OCI-LY7 (cell line): ENCODE measurements at places on chromosomes 5 and 9.
A peak's percentile ranks its signal among the peaks of the same experiment; 100 is the strongest.

GRCh38 chr5:158127536-158127935 is 268.6 kb upstream of the CLINT1 start:
- no peak for DNase-seq

DNA sequence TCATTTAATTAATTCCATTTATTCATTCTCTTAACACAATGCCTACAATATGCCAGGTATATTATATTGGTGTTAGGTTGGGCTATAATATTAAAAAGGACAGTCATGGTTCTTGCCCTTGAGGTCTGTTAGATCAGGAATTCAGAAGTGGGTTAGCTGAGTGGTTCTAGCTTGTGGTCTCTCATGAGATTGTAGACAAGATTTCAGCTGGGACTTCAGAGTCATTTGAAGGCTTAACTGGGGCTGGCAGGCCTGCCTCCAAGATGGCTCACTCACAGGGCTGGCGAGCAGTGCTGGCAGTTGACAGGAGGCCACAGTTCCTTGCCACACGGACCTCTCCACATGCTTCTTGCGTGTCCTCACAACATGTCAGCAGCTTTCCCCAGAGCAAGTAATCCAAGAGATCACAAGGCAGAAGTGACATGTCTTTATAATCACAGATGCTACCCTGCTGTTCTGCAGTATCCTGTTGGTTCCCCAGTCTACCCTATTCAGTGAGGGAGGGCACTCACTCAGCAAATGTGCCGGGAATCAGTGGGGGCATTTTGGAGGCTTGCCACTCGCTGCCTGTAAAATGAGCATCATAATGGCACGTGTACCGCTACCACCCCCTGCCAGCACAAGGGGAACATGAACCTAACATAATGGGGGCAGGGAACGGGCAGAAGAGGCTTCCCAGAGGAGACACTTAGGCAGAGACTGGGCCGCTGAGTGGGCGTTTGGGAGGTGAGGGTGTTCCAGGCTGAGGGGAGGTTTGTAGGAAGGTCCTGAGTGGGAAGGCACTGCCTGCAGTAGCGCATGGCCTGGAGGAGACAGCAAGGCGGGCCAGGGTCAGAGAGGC is 70.0 kb downstream of the EXOSC2 start:
- DNase-seq = no peak

- DNase-seq = no peak
These were observed 235.0 kb upstream of the NFIL3 start for GRCh38 chr9:91658513-91659105.

DNA sequence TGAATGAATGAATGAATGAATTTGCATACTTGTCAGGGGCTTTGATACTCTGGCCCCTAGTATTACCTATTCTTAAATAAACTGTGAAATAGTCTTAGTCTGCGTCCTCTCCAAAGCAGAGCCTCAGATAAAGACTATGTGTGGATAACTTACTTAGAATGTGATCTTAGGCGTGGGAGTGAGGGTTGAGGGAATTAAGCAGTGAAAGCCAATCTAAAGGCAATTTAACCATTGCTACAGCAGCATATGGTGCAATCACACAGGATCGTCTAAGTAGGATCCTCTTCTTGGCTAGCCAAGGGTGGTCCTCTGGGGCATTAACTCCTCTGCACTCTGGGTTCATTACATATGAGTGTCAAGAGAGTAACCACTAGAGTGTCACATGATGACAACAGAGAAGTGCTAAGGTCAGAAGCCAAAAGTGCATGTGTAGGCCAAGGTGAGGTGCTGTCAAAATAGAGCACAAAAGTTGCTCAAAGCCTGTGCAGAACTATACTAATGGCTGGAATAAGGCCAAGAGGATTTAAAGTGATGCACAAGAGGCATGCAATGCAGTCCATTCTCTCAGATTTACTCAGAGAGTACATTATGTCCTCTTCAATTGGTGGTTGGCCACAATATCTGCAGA is 274.4 kb upstream of the SEMA6A start:
- no peak for DNase-seq

GRCh38 chr9:130191749-130192120 is 19.5 kb downstream of the NCS1 start:
- no peak for DNase-seq

GRCh38 chr9:86035827-86036440 is 63.4 kb downstream of the GOLM1 start:
- no peak for DNase-seq

DNA sequence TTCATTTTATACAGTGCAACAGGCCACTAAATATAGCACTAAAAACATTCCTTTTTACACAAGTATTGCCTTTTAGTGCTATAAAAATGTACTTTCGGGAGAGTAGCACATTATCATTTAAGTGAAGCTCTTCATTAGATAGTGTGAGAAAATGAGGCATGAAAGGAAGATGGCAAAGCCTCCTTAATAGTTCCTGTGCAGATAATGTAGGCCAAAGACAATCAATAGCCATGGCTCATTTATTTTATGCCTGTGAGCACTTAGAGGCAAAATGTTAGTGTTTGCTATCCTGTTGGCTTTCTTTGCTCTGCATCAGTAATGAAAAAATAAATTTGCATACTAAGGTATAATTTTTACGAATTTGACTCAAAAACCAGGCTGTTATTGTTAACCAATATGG is 929.5 kb upstream of the C9orf72 start:
- no peak for DNase-seq

GRCh38 chr5:10860645-10861422 is 99.8 kb upstream of the DAP start:
- no peak for DNase-seq

DNA sequence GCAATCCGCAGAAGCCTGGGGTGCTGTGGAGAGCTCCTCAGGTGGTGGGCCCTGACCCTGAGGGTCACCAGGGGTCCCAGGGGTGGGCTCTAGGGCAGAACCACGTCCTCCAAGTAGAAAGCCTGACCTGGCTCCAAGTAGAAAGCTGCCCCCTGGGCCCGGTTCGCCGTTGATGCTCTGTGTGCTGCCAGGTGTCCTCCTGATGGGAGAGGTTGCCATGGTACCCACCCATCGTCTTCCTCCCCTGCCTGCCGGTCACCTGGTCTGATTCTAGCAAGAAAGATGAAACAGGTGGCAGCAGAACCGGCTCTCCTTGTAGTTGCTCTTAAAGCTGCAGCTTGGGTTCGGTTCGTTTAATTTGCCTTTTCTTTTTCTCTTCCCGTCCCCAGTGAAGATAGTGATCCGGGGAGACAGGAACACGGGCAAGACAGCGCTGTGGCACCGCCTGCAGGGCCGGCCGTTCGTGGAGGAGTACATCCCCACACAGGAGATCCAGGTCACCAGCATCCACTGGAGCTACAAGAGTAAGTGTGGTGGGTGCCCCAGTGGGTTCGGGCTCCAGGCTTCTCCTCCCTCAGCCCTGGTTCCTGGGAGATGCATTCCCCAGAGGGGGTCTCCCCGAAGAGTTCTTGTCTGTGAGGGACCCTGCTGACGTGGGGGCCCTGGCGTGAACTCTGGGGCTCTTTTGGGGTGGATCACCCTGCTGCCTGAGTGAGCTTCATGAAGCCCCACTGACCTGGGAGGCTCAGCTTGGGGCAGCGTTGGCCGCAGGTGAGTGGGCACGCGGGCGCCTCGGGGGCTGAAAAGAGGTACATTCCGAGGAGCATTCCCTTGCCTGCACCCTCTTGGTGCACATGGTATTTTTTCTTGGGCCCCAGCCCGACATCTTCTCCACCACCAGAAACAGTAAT is 15.6 kb downstream of the RABL6 start:
- DNase-seq = no peak

- DNase-seq = no peak
These were observed 1.4 kb upstream of the ERGIC1 start for GRCh38 chr5:172832383-172833315.

- peak; percentile 88 for DNase-seq
These were observed 174.9 kb upstream of the DMAC1 start for GRCh38 chr9:7974335-7974960.

- no peak for DNase-seq
These were observed 19.9 kb downstream of the SLC44A1 start for GRCh38 chr9:105264380-105264779.

GRCh38 chr5:73154208-73155006 is 18.6 kb upstream of the TMEM174 start:
- no peak for DNase-seq

DNA sequence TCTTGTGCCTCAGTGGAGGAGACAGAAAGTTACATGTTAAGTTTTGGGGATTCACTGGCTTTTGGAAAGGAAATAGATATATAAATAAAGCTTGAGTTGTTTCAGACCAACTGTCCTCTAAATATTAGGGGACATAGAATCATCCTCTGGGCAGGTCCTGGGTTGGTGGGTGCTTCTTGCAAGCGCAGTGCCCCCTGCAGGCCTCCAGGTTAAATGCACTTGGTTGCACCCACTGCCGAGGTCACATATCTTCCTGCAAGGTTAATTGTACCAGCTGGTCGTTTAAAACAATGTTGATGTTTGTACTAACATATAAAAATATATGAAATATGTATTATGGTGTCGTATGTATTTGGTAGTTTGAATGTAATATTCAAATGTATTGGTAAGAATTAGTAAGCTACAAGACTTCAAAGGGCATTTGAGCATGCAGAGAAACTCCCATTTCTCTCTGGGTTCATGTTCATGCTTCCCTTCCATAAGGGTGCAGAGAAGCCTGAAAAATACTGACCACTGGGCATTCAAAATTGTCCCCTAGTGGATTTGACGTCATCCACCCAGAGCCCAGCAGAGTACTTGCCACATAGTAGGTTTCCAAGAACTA is 87.0 kb downstream of the ZNF618 start:
- peak; percentile 47 for DNase-seq

GRCh38 chr5:160434022-160434531 is 12.4 kb downstream of the PTTG1 start:
- peak; percentile 71 for DNase-seq

DNA sequence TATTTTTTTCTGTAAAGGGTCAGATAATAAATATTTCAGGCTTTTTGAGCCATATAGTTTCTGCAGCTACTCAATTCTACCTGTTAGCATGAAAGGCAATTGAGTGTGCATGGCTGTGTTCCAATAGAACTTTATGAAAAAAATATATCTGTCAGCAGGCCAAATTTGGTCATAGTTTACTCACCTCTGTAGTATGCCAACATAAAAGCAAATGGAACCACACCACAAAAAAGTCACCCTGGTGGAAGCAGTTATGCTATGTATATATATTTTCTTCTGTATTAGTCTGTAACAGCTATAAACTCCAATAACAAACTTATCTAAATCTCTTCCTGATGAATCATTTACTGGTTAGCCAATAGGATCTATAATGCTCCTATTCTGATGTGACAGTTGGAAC is 3.4 kb downstream of the SLC38A9 start:
- no peak for DNase-seq

- DNase-seq = no peak
These were observed 25.4 kb downstream of the CCT5 start for GRCh38 chr5:10275460-10275859.

DNA sequence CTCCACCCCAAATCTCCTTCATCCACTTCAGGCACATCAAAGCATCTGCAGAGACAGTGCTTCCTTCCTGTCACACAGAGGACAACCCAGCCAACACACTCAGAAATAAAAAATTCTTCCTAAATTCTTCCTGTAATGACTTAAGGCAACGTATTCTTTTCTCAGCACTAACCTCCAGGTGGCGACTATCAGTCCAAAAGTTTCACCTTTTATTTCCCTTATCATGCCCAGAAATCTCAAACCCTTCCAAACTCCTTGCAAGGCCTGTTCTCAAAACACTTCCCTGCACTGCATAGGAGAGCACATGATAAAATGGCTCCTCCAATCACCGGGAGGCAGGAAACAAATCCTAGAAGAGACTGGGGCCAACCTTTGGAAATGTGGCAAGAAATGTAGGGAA is 35.1 kb downstream of the SLIT3 start:
- no peak for DNase-seq

DNA sequence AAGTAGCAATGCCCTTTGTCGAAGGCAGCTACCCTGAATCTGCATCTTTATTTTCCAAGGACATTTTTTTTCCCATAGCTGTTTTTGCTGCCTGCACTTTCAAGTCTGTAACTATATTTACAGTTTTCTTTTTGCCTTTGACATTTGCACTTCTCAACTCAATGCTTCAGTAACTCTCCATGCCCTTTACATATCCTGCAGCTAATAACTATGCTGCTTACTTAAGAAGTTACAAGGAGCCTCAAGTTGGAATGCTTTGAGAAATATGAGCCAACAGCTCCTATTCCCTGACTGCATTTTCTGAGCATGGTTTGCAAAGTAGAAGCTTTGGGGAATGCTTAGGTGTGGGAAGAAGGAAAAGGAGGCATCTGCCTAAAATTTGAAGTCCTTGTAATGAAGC is 194.8 kb upstream of the TRPC7 start:
- no peak for DNase-seq

- DNase-seq = peak; percentile 34
These were observed 8.0 kb downstream of the VDAC1 start for GRCh38 chr5:133996683-133997252.

GRCh38 chr5:166710271-166710670 is 1581.2 kb upstream of the WWC1 start:
- DNase-seq = no peak

GRCh38 chr9:37134166-37134565 is 13.8 kb downstream of the ZCCHC7 start:
- DNase-seq = no peak

DNA sequence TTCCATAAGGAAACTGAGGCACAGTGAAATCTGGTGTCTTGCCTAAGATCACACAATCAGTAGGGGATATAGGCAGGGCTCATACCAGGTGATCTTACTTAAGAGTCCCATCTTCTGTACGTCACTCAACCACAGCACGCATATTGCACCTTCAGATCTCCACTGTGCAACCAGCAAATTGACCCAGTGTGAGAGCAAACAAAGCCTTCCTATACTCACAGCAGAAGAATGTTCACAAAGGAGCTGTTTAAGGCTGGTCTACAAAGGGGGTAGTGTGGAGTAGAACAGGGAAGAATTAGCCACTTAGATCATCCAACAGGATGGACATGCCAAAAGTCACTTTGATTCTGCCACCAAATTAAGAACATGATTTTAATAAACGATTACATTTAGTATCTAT is 305.9 kb downstream of the SLIT3 start:
- no peak for DNase-seq

GRCh38 chr9:70488793-70489105 is 74.3 kb upstream of the KLF9 start:
- DNase-seq = no peak

DNA sequence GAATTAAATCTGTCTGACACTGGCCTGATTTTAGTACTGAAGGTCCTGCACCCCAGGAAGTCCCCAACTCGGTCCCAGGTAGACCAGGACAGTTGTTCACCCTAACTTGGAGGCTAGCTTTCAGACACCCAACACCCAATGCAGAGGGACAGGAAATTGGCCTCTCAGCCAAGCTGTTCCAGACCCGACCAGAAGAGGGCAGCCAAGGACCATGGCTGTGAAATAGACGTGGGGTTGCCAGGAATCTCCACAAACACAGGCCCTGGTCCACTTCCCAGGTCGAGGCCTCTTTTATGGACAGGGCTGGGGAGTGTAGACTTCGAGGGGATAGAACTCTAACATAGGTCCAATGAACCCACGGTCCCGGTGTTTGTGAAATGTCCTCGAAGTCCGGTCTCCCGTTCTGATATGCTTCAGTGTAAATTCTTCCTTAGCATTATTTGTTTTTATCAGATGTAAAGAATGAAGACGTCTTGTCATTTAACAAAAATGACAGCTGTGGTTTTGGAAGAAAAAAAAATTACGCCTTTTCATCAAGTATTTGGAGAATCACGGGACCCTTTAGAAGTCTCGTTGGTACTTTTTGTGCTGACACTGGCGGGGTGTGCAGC is 260.3 kb upstream of the ADAMTS16 start:
- peak; percentile 32 for DNase-seq

GRCh38 chr9:84975926-84976325 is 306.4 kb downstream of the NTRK2 start:
- no peak for DNase-seq
